ENCODE measurements at places on chromosomes 1 and 21.

DNA sequence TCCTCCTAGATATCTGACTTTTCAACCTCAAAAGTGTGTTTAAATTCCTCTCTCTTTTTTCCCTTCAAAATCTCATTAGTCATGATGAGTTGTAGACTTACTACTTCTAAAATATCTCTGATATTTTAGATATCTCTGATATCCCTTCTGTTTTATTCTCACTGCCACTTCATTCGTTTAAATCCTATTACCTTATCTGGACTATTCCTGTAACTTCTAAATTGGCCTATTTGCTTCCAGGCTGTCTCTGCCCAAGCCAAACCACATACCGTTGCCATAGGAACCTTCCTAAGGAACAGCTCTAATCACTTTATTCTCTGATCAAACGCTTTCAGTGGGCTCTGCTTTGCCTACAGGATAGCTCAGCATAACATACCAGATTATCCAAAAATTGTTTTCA, 333.1 kb upstream of the CHRM3 start:
- no peak for DNase-seq

DNA sequence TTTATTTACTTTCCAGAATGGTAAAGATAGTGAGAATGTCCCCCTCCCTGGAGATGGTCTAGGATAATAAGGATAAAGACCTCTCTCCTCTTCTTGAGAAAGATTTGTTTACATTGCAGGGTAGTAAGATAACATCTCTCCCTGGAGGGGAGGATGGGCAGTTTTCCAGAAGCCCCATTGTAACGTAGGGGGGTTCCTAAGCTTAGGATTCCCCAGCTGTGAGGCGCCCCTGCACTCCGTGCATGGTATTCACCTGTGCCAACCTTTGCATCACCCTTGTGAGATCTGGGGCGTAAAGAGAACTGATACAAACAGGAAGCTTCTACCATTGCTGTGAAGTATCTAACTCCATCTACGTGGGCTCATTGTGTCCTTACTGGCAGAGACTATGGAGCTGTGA, 148.7 kb upstream of the DNAH14 start:
- DNase-seq = no peak

DNA sequence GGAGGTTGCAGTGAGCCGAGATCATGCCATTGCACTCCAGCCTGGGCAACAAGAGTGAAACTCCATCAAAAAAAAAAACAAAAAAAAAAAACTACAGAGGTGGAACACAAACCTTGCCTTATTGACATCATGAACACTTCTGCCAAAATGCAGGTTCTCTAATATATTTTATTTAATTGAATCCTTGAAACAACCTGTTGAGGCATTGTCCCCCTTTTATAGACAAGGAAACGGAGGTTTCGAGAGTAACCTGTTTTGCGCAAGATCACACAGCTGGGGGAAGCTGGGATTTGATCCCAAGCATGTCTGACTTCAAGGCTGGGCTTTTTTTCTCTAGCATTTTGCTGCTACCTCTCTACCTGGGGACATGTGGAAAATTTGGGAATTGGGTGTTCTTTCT, 2.8 kb downstream of the SZRD1 start:
- no peak for DNase-seq

DNA sequence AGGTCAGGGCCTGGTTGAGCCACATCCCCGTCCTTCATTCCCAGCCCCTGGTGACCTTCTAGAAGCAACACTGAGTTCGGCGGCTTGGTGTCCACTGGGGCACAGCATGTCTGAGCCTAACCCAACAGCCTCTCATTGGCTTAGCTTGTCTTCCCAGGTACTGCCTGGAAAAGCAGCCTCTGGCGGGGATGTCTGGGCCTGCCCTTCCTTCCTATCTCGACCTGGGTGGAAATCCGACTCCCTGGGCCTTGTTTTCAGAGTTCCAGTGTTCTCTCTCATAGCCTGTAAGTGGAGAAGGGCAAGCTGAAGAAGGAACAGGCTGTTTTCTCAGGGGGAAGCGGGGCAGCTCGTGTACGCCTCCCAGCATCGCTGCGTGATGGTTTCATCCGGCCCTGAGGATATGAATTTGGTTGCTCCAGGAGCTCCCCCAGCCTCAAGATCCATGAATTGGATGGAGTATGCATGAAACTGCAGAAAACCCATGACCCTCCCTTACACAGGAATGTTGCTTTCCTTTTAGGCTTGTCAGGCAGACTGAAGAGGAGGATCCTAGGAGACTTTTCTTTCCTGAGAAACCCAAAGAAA, 116.5 kb upstream of the IRF2BP2 start:
- no peak for DNase-seq

DNA sequence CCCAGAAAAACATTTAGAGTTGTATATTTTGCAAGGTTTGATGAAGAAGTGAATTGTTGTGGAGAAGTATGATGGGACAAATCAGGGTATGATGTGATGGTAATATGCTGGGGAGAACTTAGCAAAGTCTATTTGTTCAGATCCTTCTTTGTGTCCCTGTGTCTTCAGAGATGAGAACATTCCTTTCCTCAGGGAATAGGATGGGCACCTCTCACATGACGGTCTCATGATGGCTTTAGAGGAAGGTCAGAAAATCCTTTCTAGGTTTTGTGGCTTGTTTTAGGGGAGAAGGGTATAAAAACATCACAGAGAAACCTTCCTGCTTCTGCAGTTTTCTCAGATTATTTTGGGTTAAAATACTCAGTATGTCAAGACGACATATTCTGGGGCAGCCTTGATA, 171.3 kb upstream of the NRIP1 start:
- no peak for DNase-seq

- no peak for DNase-seq
Observed at GRCh38 chr21:20949884-20950283, 48.3 kb upstream of the NCAM2 start.

DNA sequence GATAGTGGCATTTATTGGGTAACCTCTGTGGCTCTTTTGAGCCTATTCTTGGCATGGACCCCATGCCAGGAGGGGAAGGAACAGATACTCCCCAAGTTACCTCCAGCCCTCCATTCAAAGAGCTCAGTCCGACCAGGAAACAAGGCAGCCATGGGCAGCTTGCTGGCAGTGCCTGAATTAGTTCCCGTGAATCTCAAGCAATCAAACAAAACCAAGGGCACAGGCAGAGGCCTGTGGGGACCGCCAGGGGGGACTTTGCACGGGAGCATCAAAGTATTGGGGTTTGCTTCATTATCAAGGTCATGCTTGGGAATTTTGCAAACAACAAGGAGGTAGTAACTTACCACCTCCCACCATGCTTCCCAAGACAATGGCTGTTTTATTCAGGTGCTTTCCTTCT, 81.2 kb upstream of the IFFO2 start:
- DNase-seq = no peak

DNA sequence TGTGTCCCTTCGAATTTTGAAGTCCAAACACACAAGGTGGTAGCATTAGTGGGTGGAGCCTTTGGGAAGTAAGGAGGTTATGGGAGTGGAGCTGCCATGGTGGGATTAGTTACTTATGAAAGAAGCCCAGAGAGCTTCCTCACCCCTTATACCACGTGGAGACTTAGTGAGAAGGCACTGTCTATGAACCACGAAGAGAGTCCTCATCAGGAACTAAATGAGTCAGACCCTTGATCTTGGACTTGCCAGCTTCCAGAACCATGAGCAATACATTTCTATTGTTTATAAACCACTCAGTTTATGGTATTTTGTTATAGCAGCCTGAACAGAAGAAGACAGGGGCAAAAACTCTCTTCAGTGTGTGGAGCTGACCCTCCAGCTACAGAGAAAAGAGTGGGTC, 259.3 kb upstream of the AJAP1 start:
- DNase-seq = no peak

DNA sequence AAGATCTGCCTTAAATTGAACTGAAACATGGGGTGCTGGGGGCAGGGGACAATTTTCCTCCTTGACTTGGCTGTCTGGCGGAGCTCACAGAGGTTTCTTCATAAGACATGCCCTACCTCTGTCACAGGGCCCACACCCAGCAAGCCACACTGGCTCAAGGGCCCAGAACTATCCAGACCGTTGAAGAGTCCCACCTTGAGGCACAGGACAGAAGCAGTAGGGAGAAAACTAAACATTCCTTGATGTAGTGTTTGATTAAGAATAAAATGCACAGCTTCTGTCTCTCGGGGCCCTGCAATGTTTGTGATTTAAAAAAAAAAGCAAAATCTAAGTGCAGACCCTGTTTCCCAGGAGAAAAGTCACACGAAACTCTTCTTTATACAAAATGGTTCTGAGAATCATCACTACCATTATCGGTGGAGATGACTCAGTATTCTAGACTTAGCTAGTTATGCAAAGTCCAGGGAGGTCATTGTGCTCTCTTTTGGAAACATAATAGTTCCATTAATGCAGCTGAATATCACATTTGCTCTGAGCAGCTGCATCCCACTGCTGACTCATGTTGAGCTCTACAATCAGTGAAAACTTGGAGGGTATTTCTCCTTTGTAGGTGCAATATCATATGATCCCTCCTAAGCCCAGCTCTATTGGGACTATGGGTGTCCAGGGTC, 53.6 kb upstream of the DIRAS3 start:
- no peak for DNase-seq

DNA sequence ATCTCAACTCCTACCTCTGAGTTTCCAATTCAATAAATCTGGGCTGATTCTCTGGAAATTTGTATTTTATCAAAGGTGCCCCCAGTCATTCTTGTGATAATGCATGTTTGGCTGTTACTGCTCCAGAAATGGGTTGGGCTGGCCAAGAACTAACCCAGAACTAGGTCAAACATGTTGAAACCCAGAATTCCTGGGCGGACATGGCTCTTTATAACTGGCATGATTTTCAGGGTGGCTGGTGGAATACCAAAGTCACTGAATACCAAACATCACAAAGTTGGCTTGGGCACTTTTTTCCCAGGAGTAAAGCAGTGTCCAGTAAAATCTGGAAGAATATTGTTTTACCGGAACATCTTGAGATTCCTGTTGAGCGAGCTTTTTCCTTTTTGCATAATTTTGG, 89.4 kb upstream of the S1PR1 start:
- no peak for DNase-seq

Measured in activated T-cell treated with anti-CD3 and anti-CD28 coated beads, Interleukin-2, amount 50 U/mL, for 48 hours (primary cell).